ENCODE measurements at places on chromosomes 2 and 18.

DNA sequence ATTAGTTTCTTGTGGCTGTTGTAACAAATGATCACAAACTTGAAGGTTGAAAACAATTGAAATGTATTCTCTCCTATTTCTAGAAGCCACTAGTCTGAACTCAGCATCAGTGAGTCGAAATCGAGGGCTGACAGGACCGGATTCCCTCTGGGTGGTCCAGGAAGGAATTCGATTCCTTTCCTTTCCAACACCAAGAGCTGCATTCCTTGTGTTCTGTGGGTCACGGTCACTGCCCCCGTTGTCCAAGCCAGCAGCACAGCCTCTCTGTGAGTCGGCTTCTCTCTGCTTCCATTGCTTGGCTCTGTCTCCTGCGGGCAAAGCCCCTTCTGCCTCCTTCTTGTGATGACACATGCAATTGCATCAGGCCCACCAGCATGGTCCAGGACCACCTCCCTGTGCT lies 67.3 kb downstream of the SMIM21 start:
- no peak for DNase-seq

DNA sequence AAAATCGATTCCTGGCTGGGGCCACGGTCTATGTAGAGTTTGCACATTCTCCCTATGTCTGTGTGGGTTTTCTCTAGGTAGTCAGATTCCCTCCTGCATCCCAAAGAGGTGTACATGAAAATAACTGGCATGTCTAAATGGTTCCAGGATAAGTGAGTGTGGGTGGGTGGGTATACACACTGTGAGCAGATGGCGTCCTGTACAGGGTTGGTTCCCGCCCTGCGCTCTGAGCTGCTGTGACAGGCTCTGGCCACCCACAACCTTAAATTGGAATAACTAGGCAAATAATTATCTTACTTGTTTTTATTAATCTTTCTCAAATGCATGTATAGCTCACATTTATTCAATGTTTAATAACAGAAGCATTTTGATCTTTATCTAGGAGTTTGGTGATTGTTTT lies 16.3 kb downstream of the THOC1 start:
- no peak for DNase-seq

DNA sequence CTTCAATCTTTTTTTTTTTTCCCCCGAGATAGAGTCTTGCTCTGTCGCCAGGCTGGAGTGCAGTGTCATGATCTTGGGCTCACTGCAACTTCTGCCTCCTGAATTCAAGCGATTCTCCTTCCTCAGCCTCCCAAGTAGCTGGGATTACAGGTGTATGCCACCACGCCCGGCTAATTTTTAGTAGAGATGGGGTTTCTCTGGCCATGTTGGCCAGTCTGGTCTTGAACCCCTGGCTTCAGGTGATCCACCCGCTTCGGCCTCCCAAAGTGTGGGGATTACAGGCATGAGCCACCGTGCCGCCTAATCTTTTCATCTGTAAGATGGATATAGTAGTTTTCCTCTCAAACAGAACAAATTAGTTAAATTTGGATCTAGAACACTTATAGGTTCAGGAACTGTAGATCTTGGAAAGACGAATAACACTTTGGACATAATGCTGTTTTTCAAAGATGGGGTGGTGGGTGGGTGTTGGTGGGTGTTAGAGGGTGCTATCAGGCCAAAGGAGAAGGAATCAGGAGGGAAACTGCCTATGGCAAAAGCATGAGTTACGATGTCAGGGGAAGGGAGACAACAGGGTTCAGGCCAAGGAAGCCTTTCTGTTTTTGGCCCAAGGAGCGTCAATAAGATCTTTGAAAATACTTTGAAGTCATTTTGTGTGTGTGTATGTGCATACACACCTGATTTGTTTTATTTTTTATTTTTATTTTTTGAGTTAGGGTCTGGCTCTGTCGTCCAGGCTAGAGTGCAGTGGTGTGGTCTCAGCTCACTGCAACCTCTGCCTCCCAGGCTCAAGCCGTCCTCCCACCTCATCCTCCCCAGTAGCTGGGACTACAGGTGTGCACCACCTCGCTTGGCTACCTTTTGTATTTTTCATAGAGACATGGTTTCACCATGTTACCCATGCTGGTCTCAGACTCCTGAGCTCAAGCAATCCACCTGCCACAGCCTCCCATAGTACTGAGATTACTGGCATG lies 6.8 kb downstream of the RPL37A start:
- no peak for DNase-seq

GRCh38 chr2:58533376-58533775 lies 292.3 kb upstream of the FANCL start:
- DNase-seq = no peak

- peak; percentile 33 for DNase-seq
Observed at GRCh38 chr2:3377279-3377611, 373 bp downstream of the EIPR1 start.

DNA sequence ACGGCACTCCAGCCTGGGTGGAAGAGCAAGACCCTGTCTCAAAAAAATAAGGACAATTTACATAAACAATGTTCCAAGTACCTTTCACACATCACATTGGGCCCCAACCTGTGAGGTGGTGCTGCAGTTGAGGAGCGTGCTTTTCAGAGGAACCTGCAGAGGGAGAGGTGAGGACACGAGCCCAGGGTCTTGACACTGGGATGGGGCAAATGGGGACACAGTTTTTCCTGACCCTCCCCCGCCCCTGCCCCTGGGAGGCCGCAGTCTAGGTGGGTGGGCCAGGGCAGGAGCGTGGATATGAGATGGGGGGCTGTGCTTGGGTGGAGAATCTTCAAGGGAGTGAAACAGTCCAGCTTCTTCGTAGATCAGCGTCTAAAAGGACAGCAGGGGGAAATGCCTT lies 112.9 kb downstream of the SEPTIN10 start:
- DNase-seq = no peak

- DNase-seq = no peak
Observed at GRCh38 chr2:63189026-63189425, 138.4 kb downstream of the OTX1 start.

- no peak for DNase-seq
Observed at GRCh38 chr2:207681431-207681830, 30.0 kb upstream of the CCNYL1 start.

DNA sequence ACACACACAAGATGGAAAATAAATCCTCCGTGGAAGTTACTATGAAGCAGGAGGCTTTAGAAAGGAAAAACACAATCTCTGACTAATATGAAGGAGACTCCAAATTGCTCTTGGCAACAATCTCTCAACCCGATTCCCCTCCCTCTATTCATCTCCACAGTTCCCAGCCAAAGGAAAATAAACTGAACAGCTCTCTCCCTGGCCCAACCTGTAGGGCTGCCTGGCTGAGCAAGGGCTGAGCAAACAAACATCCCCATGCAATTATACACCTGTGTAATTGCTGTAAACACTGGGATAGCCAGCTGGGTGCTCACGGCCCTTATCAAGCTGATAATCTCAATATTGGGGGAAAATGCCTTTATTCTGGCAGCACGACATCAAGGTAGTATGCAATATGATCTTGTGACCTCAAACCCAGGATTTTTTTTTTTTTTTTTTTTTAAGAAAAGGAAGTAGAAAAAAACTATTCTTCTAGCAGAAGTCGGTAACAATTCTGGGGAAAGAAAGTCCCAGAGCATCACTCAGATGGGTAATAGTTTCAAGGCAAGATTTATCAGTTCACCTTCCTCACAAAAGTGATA lies 203.3 kb upstream of the SMAD2 start:
- DNase-seq = no peak

- peak; percentile 21 for DNase-seq
Observed at GRCh38 chr2:175003875-175004729, 1.1 kb downstream of the CHN1 start.

- DNase-seq = no peak
Observed at GRCh38 chr2:16255120-16255519, 314.8 kb downstream of the MYCN start.

GRCh38 chr18:58490238-58490637 lies 138.7 kb downstream of the ALPK2 start:
- DNase-seq = no peak

GRCh38 chr2:96893289-96894150 lies 23.6 kb upstream of the SEMA4C start:
- no peak for DNase-seq

- DNase-seq = no peak
Observed at GRCh38 chr2:46018773-46019591, 278.2 kb upstream of the EPAS1 start.

DNA sequence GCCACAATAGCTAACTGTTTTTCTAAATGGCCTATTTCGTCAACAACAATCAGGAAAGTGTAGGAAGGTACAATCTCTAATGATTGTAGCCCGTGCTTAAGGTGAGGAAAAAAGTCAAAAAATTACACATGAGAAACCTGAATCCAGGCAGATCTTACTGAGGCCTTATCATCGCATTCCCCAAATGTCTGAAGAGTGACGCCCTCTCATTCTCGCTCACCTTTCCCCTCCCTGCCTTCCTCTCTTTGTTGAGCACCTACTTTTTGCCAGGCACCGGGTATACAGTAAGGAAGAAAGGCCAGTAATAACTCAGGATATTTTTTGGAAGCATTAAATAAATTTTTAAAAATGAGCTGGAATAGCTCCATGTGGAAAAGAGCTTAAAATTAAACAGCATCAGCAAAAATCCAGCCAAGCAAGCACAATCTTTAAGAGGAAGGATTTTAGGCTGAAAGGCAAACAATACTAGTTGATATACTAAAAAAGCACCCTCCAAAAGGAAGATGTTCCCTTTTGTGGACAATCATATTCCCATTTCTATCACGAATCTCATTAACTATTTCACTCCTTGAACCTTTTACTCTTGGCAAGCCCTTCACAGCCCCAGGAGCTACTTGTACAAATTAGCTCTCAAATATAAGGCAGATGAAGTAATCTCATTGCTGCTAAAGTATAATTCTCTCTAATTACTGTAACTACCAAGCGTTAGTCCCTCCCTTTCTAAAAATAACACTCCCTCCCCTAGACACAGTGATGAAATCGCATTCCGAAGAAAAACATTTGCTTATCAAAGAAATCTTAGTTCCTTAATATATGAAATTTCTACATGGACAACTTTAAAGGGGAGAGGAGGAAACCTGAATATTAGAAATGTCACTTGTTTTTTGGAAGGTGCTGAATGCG lies 40.0 kb downstream of the STAT1 start:
- DNase-seq = no peak

- no peak for DNase-seq
Observed at GRCh38 chr18:65632236-65632635, 118.6 kb upstream of the CDH7 start.

GRCh38 chr2:46699934-46700256 lies 215.7 kb downstream of the MCFD2 start:
- DNase-seq = no peak

DNA sequence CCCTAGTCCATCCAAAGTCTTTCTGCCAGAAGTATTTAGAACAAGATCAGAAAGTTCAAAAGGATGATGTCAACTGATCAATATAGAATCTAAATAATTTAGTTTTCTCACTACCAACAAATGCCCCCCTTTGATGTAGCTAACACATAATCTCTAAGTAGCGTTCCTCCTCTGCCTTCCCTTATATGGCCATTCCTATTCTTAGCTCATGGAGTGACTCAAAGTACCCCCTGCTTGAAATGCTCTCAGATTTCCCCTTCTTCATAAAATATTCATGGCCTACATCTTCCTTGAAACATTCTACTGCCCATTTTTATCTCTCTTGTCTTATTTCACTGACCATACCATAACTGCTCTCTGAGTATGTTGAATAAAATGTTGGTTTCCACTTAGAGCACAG lies 151.5 kb downstream of the UPP2 start:
- DNase-seq = no peak

DNA sequence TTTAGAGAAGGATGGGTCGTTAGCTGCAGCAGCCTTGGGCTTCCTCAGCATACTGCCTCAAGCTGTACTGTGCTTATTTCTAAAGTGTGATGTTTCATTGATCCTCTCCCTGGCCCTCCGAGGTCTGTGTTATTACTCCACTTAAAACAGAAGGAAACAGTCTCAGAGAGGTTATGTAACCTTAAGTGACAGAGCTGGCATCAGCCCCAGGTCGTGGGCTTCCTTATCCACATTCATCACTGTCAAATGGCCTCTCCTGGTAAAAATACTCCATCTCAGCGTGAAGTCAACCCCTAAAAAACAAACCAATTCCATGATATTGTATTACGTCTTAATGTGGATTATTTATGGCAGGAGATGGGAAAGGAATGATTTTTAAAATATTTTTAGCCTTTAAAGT lies 153.3 kb upstream of the NOSTRIN start:
- no peak for DNase-seq

DNA sequence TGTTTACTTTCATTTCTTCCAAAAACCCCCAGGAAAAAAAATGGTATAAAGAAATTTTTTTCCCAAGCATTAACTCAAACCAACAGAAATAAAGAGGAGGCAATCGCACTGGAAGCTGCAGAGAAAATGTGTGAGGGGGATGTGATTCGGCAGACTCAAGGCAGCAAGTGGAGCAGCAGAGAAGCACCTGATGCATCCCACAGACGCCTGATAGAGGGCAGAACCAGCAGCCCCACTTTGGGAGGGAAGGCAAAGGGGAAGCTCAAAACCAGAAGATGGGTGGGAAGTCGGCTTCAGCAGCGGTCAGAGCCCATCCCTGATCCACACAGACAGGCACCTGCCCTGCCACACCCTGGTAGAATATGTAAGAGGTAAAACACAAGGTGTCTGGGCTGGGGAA lies 12.6 kb downstream of the FTCDNL1 start:
- no peak for DNase-seq

DNA sequence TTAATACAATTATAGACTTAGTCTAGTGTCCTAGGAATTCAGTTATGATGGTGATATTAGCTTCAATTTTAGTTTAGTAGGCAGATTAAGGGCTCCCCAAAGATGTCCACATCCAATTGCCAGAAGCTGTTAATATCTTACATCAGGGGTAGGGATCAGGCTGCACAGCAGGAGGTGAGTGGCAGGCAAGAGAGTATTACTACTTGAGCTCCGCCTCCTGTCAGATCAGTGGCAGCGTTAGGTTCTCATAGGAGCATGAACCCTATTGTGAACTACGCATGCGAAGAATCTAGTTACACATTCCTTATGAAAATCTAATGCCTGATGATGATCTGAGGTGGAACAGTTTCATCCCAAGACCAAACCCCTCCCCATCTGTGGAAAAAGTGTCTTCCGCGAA lies 54.9 kb downstream of the NYAP2 start:
- no peak for DNase-seq

- DNase-seq = no peak
Observed at GRCh38 chr18:71431171-71431570, 1113.0 kb downstream of the CBLN2 start.

DNA sequence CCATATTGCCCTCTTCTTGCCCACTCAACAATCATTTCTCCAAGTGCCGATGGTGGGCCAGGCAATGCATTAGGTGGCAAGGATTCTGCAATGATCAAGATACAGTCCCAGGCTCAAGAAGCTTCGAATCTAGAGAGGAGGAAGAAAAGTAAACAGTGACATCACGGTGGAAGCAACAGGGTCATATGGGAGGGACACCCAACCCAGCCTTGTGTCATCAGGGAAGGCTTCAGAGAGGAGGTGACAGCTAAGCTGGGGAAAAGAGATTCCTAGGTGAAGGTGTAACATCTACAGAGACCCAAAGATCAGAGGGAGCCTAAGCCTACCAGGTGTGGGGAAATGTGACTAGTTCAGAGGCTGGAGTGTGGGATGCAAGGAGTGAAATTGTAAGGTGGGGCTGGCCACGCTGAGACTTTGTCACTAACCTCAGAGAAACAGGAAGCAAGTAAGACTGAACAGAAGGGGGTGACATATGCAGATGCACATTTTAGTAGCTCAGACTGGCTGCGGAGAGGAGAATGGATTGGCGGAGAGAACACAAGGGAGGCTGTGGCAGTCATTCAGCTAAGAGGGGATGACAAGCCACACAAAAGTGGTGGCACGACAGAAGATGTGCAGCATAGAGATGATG lies 104.9 kb downstream of the ANKRD44 start:
- DNase-seq = no peak

GRCh38 chr2:27379836-27380625 lies 503 bp downstream of the ZNF513 start:
- peak; percentile 46 for DNase-seq
